Gastroesophageal sphincter (tissue), 4 donors: ENCODE measurements at places on chromosomes 4 and X. TPM values are rescaled to one million over a fixed set of nuclear protein-coding genes. Genes with fewer than 3 reads are reported as not detected.

- no peak for ATAC-seq
Observed at GRCh38 chr4:184978211-184978610, 40.1 kb upstream of the HELT start.

GRCh38 chrX:133655275-133656265 is 240.3 kb upstream of the GPC4 start:
- no peak for ATAC-seq

Gene SPON2
- 16.3 TPM for total RNA-seq

Gene CCSER1
- total RNA-seq, result 6.3 TPM

GRCh38 chr4:1008840-1009541 is 2.4 kb upstream of the FGFRL1 start:
- no peak for ATAC-seq

Gene FLNA
- total RNA-seq, result 15,318 TPM

DNA sequence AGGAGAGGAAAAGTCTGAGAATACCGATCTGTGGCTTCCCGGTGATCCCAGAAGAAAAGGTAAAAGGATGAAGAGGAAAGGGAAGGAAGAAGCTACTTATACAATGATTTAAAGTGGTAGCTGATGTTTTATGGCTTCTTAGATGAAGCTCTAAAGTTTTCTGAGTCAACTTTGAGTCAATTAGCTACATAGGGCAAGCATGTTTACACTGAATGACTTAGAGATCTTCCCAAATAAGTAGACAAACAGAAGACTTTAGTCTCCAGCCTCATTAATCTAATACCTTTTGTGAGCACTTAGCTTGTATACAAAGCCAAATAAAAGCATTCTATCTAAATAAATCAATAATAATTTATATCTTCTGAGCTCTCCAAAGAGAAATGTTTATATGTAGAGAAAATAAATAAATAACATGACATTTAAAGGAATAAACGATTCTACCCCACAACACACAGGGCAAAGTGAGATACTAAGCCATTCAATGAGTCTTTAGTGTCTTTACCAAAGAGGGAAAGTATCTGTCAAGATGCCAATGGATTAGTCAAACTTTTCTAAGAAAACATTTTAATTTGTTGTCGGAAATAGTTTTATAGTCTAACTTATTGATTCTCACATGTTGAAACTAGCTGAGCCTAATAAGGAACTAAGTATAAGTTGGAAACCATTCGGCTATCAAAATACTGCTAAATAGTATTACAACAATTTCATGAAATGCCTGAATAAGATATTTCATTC is 46.0 kb upstream of the TMEM184C start:
- no peak for ATAC-seq

DNA sequence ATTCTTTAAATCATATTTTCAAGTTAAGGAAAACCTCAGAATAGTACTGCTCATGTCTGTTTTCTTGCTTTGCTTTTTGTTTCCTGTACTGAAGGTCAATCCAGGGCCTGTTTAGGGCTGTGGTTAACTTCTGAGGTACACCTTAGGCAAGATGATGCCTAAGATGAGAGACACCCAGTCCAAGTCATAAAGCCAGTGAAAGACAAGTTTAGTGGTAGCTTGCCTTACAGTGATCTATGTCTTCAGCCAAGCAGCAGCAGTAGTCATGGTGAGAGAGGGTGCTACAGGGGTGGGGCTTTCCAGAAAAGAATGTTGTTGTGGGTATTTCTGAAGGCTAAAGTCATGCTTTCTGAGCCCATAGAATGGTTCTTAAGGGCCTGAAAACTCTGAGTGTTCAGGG is 173.7 kb downstream of the VSIG4 start:
- no peak for ATAC-seq

- ATAC-seq, result no peak
Observed at GRCh38 chrX:107970073-107970472, 12.1 kb downstream of the TEX13B start.

GRCh38 chr4:126375462-126376054 is 1060.8 kb downstream of the FAT4 start:
- ATAC-seq, result no peak

- no peak for ATAC-seq
Observed at GRCh38 chr4:122458625-122459024, 2.1 kb upstream of the IL2 start.

DNA sequence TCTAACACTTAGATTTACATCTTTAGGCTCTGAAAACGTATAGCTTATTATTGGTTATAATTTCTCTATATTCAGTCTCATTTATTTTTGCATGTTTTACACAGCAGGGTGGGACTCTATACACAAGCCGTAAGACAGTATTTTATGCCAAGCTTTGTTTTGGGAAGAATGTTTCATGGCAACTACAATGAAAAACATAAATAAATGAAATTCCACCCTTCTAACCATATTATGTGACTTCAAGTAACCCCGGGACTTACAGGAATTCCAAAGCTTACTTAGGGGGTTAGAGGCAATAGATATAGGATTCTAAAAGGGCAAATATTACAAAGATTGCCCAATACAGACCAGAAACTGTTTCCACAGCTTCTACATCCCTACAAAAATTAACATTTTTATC is 370.9 kb downstream of the PRR32 start:
- ATAC-seq, result no peak

Gene SLC10A4
- total RNA-seq, result not detected

- ATAC-seq, result no peak
Observed at GRCh38 chr4:140242357-140243277, 88.6 kb upstream of the MAML3 start.

Gene PALLD
- total RNA-seq, result 2,270 TPM

Gene LEF1
- not detected for total RNA-seq

DNA sequence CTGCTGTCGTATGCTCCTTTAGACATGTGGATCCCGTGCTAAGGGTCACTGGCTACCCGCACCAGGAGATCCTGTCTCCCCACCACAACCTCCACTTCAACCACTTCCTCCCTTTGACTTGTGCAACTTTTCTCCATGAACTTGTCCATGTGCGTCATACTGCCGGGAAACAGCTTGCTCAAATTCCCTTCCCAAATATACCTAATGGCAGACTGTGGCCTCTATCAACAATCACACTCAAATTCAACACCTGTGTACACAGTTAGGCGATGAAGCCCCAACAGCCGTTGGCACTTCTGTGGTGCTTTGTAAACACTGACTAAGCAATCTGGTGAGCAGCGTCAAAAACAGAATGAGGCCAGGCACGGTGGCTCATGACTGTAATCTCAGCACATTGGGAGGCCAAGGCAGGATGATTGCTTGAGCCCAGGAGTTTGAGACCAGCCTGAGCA is 49.5 kb downstream of the CD99L2 start:
- ATAC-seq, result no peak

Gene FATE1
- not detected for total RNA-seq

Gene GLRA3
- total RNA-seq, result not detected

Gene SSX1
- total RNA-seq, result not detected

DNA sequence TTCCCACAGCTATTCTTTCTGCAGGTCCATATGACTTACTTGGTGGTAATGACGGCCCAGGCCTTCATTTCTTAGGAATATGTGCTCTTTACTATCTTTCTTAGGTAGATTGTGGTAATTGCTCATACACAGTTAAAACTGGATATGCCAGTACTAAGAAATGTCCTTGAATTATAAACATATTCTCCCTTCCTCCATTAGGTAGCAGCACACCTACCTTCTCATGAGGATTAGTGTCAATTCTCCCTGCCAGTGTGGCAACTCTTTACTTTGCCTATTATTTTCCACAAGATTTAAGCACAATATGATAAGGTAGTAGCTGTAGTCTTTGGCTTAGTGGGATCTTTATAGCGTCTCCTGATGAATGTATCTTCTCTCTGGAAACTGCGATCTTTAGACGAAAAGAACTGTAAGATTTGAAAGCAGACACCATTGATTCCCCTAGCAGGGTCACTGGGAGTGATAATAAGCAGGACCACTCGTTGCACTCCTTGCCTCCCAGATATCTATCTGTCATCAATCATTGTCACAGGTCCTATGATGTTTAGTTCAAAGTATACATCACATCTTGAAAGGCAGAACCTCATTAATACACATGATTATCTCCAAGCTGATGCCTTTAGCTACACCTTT is 1240.7 kb downstream of the C4orf33 start:
- ATAC-seq, result no peak

DNA sequence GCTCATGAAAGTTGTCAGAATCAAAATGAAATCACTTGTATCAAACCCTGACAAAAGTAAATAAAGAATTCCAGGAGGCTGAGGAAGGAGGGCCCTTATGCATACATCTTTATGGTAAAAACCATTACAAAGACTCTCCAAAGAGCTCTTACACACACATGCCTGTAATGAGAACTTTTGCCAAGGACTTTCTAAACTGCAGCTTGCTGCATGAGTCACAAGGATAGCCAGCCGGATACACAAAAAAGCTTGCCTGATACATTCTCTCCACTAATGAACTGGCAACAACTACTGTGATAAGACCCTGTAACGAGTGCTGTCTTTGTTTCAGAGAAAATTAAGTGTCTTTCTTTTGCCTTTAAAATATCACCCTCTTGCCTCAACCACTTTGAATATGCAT is 618.1 kb downstream of the PPP4R3C start:
- no peak for ATAC-seq

Gene TEX28
- total RNA-seq, result not detected

DNA sequence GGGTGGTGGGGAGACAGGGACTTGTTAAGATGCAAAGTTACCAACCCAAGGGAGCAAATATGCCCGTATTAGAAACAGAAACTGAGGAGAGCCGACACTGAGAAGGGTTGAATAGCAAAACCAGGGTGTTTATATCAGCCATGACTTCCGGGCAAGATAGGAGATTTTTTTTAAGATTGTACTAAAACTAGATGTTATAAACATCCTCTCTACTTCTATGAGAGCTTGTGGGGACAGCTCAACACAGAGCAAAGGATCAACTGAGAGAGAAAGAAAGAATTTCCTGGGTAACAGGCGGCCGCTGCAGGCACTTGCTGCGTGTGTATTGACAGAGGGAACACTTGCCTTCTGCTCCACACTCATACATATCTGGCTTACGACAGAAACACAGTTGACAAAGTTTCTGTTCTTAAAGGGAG is 49.1 kb upstream of the FBXW7 start:
- no peak for ATAC-seq

- peak; percentile 89 for ATAC-seq
Observed at GRCh38 chr4:168408620-168409019, 71.7 kb downstream of the DDX60L start.

- ATAC-seq, result no peak
Observed at GRCh38 chr4:8702020-8702495, 109.5 kb downstream of the CPZ start.

DNA sequence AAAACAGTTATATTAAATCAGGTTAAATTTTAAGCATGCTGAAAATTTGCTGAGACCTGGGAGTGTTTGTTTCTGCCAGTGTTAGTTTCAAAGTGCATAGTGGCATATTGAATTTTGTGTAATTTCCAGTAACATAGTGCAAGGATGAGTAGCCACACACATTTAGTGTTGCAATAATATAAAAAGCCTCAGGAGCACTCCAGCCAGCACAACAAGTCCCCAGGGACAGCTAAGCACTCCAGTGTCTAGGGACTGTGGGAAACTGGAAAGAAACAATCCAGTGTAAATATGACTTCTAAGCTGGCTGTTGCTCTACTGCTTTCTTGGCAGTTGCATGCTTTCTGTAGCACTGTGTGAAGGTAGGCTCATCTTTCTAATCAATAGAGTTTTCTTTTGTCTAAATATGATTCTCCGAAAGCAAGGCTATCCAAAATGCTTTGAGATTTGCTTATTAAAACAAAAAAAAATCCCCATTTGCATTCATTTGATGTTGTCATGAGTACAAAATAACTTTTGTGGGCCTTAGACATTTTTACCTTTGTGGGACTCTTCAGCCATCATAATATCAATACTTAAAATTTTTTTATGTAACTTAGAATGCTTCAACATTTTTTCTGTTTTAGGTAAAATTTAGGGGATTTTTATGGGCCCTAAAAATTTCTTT is 24.2 kb upstream of the CXCL2 start:
- peak; percentile 70 for ATAC-seq

Gene AKAP14
- total RNA-seq, result not detected

Gene PAGE2B
- not detected for total RNA-seq

Gene BTK
- 2.2 TPM for total RNA-seq

- peak; percentile 58 for ATAC-seq
Observed at GRCh38 chr4:100190643-100191600, 654 bp upstream of the DDIT4L start.

Gene MEPE
- not detected for total RNA-seq

GRCh38 chr4:76953956-76954355 is 4.4 kb downstream of the SEPTIN11 start:
- no peak for ATAC-seq

- no peak for ATAC-seq
Observed at GRCh38 chr4:2823301-2823670, 20.4 kb upstream of the ADD1 start.

DNA sequence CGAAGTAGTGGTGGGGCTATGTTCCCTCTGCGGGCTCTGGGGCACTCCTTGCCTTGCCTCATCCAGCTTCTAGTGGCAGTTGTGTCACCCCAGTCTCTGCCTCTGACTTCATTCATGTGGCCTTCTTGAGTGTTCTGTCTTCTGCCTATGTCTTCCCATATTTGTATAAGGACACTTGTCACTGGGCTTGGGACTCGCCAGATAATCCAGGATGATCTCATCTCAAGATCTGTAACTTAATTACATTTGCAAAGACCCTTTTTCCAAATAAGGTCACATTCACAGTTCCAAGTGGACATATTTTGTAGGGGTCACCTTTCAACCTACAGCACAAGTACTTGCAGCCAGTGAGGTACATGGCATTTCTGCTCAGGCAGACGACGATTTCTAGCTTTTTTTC is 30.3 kb upstream of the CLDN24 start:
- ATAC-seq, result no peak

GRCh38 chrX:144075432-144075831 is 191.6 kb downstream of the UBE2NL start:
- ATAC-seq, result no peak

GRCh38 chr4:94357624-94358023 is 15.0 kb upstream of the HPGDS start:
- ATAC-seq, result no peak

GRCh38 chr4:75056277-75056676 is 123.4 kb downstream of the PARM1 start:
- ATAC-seq, result no peak

DNA sequence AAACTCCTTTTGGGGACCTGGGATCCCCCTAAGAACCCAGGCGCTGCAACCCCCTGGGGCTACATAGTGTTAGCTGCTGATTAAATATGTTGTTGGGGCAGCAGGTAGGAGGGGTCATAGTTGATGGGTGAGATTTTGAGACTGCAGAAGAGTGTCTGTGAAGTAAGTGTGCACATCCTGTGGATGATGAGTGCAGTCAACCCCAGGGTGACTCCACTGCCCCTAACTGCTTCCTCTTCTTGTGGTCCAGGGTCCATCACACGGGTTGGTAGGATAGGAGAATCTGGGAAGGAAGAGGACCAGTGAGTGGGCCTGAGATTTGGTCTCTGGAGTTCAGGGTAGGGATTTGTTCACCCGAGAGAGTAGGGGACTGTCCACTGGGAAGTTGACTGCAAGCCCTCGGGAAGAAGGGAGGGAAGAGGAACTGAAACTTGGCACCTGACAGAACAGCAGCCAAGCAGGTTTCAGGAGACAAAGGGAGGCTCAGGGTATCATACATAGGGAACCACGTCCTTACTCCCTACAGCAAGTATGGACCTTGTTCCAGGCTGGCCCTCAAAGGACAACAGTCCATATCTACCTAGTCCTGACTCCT is 8.5 kb downstream of the DLG3 start:
- ATAC-seq, result no peak

Gene POLN
- total RNA-seq, result 2.8 TPM

Gene CT45A3
- total RNA-seq, result not detected
